Glutamatergic neuron (in vitro differentiated cells): ENCODE measurements at places on chromosomes 7 and 10.

GRCh38 chr10:93245147-93245546 is 171.5 kb downstream of the CYP26A1 start:
- no peak overlapping the region for H3K27ac ChIP-seq
- H3K36me3 ChIP-seq, result no peaks in the 10 kb centered on the region
- DNase-seq, result no peak
- H3K4me3 ChIP-seq, result no peak overlapping the region
- peaks cover 4% of the 10 kb centered on the region for H3K27me3 ChIP-seq

DNA sequence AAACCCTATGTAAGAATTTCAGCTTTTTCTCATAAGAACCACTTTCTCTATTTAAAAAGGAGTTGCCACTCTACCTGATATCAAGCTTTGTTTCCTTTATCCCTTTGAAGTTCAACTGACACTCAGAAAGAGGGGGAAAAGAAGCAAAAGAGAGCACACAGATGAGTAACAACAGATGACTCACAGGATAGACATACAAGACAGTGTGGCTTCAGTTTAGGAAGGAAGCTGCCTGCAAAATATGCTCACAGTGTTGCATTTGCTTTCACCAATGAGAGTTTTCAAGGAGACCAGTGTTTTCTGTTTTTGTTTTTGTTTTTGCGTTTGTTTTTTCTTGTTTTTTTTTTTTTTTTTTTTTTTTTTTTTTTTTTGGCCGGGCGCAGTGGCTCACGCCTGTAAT is 1181.6 kb downstream of the DNAJB9 start:
- no peak for DNase-seq
- H3K27ac ChIP-seq, result no peak overlapping the region
- H3K4me3 ChIP-seq, result no peak overlapping the region

- H3K36me3 ChIP-seq, result no peaks in the 10 kb centered on the region
- H3K27me3 ChIP-seq, result no peaks in the 10 kb centered on the region
- DNase-seq, result no peak
- H3K4me1 ChIP-seq, result no peaks in the 10 kb centered on the region
- H3K4me3 ChIP-seq, result no peak overlapping the region
These were observed 29.9 kb downstream of the CYTH3 start for GRCh38 chr7:6242561-6242960.

DNA sequence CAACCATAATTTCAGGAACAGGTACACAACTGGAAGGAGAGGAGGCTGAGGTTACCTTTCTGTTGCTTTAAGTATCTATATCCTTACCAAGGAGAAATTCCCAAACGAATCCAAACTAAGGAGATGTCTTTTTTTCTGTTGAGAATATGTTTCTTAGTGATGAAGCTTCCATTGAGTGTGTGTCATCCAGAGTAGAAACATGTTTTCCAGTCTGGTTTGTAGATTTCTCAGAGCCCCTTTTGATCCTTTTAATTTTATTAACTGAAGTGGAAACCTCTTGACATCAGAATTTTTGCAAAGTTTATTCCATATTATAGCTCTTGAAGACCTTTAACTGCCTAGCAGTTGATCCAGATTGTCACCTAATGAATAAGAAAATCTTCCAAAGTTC is 207.1 kb upstream of the FERD3L start:
- no peaks in the 10 kb centered on the region for H3K36me3 ChIP-seq
- no peaks in the 10 kb centered on the region for H3K4me1 ChIP-seq
- no peak for DNase-seq
- no peak overlapping the region for H3K4me3 ChIP-seq
- no peak overlapping the region for H3K27ac ChIP-seq

GRCh38 chr7:116802746-116803152 is 59.6 kb upstream of the CAPZA2 start:
- no peak overlapping the region for H3K27ac ChIP-seq
- DNase-seq, result no peak
- H3K4me3 ChIP-seq, result no peak overlapping the region
- no peaks in the 10 kb centered on the region for H3K27me3 ChIP-seq
- no peaks in the 10 kb centered on the region for H3K36me3 ChIP-seq
- H3K4me1 ChIP-seq, result peaks cover 7% of the 10 kb centered on the region

DNA sequence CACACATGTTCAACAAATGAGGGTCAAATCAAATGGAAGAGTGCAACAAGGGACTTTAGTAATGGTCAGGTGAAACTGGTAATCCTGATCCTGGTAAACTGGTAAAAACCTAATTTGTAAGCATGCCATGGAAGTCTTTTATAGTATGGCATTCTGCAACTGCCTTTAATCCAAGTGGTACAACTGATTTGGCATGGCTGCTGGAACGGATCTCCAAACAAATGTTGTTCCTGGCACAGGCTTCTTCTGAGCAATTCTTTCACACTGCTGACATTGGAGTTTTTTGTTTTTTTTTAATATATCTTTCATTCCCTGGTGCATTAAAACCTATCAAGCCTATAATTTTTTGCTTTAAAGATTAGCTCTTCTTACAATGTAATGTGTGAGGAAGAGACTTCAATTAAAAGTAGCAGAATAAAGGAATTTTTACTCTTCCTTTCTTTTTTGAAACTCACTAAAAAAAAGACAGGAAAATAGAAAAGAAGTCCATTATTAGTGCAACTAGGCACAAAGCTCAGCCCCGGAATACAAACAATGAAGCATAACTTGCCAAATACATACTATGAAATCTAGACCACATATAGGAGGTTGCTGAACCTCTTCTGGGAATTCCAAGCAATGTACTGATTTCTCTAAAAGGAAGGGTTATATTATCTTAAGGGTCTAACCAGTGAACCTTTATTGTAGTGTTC is 79.3 kb upstream of the OIT3 start:
- no peaks in the 10 kb centered on the region for H3K27me3 ChIP-seq
- H3K27ac ChIP-seq, result no peak overlapping the region
- no peaks in the 10 kb centered on the region for H3K4me1 ChIP-seq
- no peaks in the 10 kb centered on the region for H3K36me3 ChIP-seq
- DNase-seq, result no peak
- H3K4me3 ChIP-seq, result no peak overlapping the region

DNA sequence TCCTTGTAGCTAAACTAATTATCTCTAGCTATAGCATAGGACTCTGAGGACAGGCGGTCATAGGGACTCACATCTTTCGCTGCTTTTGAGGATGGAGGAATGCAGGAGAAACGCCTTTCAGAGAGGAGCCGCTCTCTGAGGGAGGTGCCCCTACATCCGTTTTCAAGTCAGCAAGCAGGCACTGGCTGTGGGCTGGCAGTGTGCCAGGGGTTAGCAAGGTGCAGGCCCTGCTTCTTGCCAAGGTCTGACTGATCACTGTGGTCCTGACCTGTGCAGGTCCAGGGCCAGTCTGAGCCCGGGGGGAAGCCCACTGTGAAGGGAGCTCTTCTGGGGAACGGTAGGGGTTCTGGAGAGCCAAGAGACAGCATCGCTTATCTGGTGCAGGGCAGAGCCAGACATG is 89.4 kb downstream of the SH3PXD2A start:
- DNase-seq, result no peak
- no peak overlapping the region for H3K27ac ChIP-seq
- no peak overlapping the region for H3K4me3 ChIP-seq
- H3K36me3 ChIP-seq, result no peaks in the 10 kb centered on the region

- H3K36me3 ChIP-seq, result peaks cover 9% of the 10 kb centered on the region
- no peak for DNase-seq
- H3K27ac ChIP-seq, result no peak overlapping the region
- peaks cover 3% of the 10 kb centered on the region for H3K27me3 ChIP-seq
- H3K4me1 ChIP-seq, result peaks cover 3% of the 10 kb centered on the region
These were observed 583.8 kb downstream of the CALN1 start for GRCh38 chr7:71828361-71828760.

- no peaks in the 10 kb centered on the region for H3K4me1 ChIP-seq
- no peak for DNase-seq
- no peak overlapping the region for H3K4me3 ChIP-seq
- no peaks in the 10 kb centered on the region for H3K27me3 ChIP-seq
- H3K36me3 ChIP-seq, result no peaks in the 10 kb centered on the region
- no peak overlapping the region for H3K27ac ChIP-seq
These were observed 195.6 kb upstream of the CSTF2T start for GRCh38 chr10:51894771-51895578.

- H3K4me3 ChIP-seq, result no peak overlapping the region
- H3K36me3 ChIP-seq, result no peaks in the 10 kb centered on the region
- H3K27me3 ChIP-seq, result no peaks in the 10 kb centered on the region
- H3K4me1 ChIP-seq, result peaks cover 11% of the 10 kb centered on the region
These were observed 1.6 kb downstream of the KIAA1217 start for GRCh38 chr10:24210501-24210900.

GRCh38 chr7:43653466-43653865 is 70.6 kb downstream of the STK17A start:
- DNase-seq, result no peak
- H3K4me3 ChIP-seq, result no peak overlapping the region
- no peaks in the 10 kb centered on the region for H3K36me3 ChIP-seq
- peaks cover 23% of the 10 kb centered on the region for H3K4me1 ChIP-seq
- H3K27ac ChIP-seq, result no peak overlapping the region
- H3K27me3 ChIP-seq, result no peaks in the 10 kb centered on the region

- no peak overlapping the region for H3K27ac ChIP-seq
- no peaks in the 10 kb centered on the region for H3K4me1 ChIP-seq
- peaks cover 3% of the 10 kb centered on the region for H3K27me3 ChIP-seq
- peaks cover 10% of the 10 kb centered on the region for H3K36me3 ChIP-seq
- DNase-seq, result no peak
These were observed 41.1 kb upstream of the RBM33 start for GRCh38 chr7:155603205-155603857.

DNA sequence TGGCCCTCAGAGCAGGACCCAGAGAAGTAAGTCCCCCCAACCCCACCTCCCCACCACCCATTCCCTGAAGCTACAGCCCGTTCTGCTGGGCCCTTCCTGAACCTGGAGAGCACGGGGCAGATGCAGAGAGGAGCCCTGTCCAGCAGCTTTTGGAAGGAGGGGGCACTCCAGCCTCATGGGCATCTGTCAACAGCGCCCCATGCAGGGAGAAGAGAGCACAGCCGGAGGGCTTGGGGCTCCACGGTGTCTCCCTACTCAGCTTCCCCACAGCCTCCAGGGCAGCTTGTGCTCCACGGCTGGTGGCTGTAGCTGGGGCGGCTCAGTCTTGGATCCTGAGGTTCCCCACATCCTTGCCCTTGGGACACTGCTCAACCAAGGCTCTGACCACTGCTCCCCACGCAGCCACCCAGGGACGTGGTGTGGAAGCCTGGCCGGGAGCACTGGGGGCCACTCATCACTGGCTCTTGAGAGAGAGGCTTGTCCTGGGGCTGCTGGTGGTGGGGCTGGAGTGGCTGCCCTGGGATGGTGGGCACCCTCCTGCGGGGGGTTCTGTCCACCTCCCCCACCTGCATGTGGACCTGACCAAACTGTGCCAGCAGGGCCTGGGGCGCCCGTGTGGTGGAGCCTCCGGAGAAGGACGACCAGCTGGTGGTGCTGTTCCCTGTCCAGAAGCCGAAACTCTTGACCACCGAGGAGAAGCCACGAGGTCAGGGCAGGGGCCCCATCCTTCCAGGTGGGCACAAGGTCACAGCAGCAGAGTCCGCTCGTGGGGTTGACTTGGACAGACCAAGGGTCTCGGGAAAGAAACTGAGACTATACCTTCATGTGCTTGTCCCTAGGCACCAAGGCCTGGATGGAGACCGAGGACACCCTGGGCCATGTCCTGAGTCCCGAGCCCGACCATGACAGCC is 4.5 kb downstream of the PRAP1 start:
- no peak overlapping the region for H3K4me3 ChIP-seq
- no peak overlapping the region for H3K27ac ChIP-seq
- no peaks in the 10 kb centered on the region for H3K4me1 ChIP-seq
- DNase-seq, result no peak
- no peaks in the 10 kb centered on the region for H3K36me3 ChIP-seq

DNA sequence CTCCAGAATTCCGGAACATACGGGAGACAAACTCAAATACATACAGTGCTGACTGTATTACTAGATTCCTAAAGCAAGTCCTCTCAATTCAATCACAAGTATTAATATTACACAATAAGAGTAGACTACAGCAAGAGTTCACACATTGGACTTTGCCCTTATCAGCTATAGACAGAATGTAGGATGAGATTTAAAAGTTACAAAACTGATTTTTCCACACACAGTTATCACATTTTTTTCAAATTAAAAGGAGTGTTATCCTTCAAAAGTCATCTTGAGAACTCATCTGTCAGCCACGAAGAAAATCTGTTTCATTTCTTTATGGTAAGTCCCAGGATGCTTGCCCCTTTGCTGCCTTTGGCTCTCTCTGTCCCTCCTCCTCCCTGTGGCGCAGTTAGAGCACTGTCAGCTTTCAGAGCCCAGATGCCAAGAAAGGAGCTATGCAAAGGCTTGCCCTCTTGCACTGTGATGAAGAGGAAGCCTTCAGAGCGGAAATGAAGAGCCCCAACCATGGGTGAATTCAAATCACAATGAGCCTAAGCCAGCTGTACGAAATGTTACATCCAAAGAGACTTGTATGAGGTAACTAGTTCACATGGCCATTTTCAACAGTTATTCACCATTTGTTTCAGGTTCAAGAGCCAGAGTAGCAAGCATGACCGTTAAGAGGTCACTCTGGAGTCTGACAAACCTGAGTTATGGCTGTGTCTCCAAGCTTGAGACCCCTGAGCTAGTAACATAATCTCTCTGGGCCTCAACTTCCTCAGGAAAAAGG is 10.7 kb downstream of the NCOA4 start:
- peaks cover 2% of the 10 kb centered on the region for H3K27me3 ChIP-seq
- no peak for DNase-seq
- no peaks in the 10 kb centered on the region for H3K36me3 ChIP-seq
- peak overlapping the region; percentile 4 for H3K27ac ChIP-seq

DNA sequence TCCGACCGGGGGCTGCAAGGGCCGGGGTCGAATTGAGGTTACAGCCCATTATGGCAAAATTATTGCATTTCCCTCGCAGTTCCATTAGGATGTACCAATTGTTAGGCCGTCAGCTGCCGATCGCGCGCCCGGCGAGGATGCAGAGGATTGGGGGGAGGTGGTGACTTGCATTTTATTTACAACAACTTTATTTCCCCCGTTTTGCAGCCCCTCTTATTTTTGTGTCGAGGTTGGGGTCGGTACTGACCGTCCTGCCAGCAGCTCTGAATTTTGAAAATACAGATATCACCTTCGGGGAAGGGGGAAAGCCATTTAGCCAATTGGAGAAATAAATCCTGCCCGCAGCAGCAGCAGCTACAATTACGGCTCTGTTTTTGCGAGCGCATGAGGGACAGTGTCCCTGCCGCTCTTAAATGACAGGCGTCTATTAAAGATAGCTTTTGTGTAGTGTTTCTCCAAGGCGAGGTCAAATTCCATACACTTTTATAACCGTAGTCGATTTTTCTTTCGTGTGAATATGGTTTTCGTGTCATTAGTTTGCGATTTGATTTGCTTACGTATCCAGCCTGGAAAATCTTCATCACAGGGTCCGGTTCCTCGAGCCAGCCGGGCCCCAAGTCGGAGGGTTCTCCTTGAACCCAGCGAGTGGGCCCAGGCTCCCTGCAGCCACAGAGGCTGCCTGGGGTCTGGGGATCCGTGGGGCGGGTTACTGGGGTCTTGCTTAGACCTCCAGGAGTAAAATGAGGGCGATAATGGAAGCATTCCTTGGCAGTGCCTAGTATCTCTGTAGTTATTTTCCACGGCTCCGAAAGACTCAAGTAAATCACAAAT is 684 bp upstream of the HOXA5 start:
- H3K36me3 ChIP-seq, result peaks cover 17% of the 10 kb centered on the region
- no peak overlapping the region for H3K27ac ChIP-seq
- no peak for DNase-seq
- H3K27me3 ChIP-seq, result peaks cover 45% of the 10 kb centered on the region

- peaks cover 6% of the 10 kb centered on the region for H3K27me3 ChIP-seq
- peak overlapping the region; percentile 95 for H3K4me3 ChIP-seq
- H3K36me3 ChIP-seq, result peaks cover 3% of the 10 kb centered on the region
- peak overlapping the region; percentile 100 for H3K27ac ChIP-seq
These were observed 448 bp downstream of the SEC24C start for GRCh38 chr10:73744664-73744975.
